NCI-H1436 (cell line): ENCODE measurements at places on chromosomes 6 and 20.

DNA sequence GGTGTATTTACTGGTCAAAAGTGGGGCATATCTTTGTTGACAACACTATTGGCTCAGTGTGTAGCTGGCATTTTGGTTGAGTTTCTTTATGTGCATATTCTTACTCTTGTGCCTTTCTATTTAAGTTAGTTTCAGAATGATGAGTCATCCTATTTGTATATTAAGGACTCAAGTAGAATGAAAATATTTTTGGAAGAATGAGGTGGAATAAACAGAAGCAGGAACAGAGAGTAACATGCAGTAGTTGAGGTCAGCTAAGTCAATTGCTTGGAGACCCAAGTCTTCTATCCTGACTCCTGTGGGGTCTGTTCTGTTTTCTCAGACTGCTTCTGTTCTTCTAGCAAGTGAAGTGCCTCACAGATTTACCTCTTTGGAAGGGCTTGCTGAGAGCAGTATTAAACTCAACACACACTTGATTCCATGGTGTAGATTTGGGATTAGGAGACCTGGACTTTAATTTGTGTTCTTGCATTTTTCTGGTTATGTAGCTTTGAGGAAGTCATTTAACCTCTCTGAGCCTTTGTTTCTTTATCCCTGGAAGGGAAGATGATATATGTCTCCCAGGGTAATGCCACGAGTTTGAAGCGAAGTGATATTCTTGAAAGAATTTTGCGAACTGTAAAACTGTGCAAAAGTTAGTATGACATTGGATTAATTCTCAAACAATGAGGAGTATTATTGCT is 324.3 kb downstream of the QKI start:
- DNase-seq: no peak

- no peak for DNase-seq
Measured at GRCh38 chr6:118567974-118568373, 19.9 kb downstream of the PLN start.

DNA sequence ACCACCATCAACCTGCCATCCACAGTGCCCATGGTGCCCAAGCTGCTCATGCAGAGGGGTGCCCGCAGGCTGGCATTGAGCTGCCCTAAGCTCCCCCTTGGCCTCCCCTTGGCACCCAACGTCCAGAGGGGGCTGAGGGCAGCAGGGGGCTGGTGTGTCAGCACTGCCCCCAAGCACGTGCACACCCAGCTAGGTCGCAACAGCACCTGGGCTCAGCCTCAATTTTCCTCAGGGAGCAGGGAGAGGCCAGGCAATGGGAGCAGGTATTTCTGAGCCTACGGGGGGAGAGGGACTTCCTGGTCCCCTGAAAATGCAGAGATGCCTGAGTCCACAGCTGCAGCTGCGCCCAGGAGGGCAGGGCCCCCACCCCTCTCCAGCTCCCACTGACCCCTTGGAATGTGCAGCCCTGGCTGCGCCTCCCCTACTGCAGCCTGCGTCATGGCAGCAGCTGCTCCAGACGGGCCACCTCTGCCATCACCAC is 204.2 kb downstream of the ANKRD60 start:
- no peak for DNase-seq

DNA sequence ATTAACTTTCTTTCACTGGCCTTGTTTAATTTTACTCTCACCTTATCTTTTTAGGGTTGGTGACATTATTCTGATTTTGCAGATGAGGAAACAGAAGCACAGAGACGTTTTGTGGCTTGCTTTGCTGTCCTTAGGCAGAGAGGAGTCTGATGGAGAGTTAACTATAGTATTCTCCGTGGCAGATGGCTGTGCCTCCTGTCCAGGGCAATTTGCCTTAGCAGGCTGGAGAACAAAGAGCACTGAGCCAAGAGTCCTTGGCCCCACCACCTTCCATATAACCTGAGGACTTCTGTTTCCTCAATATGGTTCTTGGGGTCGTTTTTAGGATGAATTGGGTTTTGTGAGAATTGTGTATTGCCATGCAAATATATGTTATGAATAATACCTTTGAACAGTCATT is 71.4 kb upstream of the BACH2 start:
- no peak for DNase-seq

DNA sequence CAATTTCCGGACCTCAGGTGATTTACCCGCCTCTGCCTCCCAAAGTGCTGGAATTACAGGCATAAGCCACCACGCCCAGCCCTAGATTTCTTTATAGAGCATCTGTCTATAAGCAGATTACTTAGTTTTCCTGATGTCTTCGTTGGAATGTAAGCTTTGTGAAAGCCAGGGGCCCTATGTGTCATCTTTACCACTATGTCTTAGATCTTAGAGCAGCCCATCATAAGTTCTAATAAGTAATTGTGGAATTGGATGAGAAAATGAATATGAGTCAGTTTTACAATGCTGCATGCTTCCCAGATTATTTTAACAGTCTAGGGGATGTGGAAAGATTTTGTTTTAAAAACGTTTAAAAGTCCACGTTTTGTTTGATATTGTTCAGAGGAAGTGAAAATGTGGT is 9.1 kb upstream of the ZBTB2 start:
- DNase-seq: no peak
